ENCODE measurements at places on chromosomes 6 and 20.

GRCh38 chr20:50279988-50280850, 89.6 kb downstream of the CEBPB start:
- no peak for DNase-seq

DNA sequence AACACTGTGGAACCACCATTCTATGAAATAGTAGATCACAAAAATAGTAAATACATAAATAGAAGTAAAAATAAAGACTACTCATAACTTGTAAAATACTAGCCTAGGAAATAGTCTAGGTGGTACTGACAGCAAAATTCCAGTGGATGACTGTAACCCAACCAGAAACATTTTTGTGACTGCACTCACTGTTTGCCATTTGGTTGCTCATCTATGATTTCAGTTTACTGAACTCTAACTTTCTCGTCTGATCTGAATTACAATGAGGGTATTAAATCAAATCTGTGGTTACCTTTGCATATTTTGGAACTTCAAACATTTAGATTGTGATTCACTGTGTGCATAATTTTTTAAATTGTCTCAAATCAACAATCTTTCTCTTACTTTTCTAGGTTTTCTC, 151.1 kb downstream of the KHDC1L start:
- DNase-seq: no peak

GRCh38 chr20:22667198-22667597, 82.8 kb upstream of the FOXA2 start:
- no peak for DNase-seq

GRCh38 chr6:45470131-45470738, 92.5 kb upstream of the SUPT3H start:
- no peak for DNase-seq

DNA sequence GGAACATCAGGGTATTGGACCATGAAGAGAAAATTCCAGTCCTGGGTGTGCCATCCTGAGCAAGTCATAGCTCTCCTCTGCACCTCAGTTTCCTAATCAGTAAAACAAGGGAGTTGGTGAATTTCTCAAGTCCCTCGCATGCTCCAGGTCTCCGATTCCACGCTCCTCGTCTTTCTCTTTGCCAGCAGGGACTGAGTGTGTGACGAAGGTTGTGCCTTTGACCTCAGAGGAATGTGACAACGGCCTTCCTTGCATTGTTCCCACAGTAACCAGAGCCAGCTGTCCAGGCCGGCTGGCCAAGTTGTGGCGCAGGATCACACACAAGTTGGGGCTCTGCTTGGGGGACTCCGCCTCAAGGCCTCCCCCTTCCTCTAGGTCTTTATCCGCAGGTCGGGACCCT, 217.3 kb downstream of the ATXN1 start:
- no peak for DNase-seq
